ENCODE measurements at places on chromosomes 2 and 18. TPM values are rescaled to one million over a fixed set of nuclear protein-coding genes. Genes with fewer than 3 reads are reported as not detected.

The INHA gene
- total RNA-seq = 9.1 TPM

The TRIM54 gene
- 8.2 TPM for total RNA-seq

DNA sequence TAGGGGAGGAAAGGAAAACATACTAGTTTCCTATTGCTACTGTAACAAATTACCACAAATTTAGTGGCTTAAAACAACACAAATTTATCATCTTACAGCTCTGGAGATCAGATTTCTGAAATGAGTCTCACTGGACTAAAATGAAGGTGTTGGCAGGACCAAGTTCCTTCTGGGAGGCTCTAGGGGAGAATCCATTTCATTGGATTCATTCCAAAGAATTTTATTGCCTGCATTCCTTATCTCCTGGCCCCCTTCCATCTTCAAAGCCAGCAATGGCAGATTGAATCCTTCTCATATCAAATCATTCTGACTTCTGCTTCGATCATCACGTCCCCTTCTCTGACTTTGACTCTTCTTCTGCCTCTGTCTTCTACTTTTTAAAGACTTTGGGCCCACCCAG, 250.9 kb downstream of the IRS1 start:
- H3K27me3 ChIP-seq = no peaks in the 10 kb centered on the region
- no peaks in the 10 kb centered on the region for H3K4me1 ChIP-seq
- no peak overlapping the region for H3K27ac ChIP-seq
- no peaks in the 10 kb centered on the region for H3K36me3 ChIP-seq
- DNase-seq = no peak
- no peak overlapping the region for H3K4me3 ChIP-seq

- no peak overlapping the region for H3K27ac ChIP-seq
- peaks cover 5% of the 10 kb centered on the region for H3K4me1 ChIP-seq
- peaks cover 12% of the 10 kb centered on the region for H3K27me3 ChIP-seq
- H3K4me3 ChIP-seq = no peak overlapping the region
These were observed 4.7 kb downstream of the CD302 start for GRCh38 chr2:159793326-159793725.

DNA sequence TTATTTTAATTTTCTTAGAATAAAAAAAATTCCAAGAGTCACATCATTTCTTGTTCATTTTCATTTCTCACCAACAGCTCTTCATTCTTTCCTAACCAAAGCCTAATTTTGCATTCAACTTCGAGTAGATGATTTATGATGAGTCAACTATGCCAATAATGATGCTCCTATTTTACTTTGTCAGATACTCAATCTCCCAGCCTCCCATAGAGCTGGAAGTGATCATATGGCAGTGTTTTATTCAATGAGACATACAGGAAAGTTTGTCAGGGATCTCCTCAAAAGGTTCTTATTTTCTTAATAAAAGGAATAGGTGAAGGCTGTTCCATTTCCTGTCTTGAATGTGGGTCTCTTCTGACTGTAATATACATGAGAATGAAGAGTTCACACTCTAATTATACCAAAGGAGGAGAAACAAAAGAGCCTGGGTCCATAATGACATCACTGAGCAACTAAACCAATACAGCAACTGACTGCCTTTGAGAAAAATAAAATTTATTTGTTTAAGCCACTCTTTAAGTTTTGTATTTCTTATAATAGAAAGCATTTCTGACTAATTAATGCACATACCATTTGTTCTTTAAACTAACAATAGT, 231.2 kb upstream of the CYP26B1 start:
- no peaks in the 10 kb centered on the region for H3K4me1 ChIP-seq
- H3K36me3 ChIP-seq = 0 out of 2 replicates have a peak, but pooled peaks cover 3% of the 10 kb centered on the region
- no peaks in the 10 kb centered on the region for H3K27me3 ChIP-seq
- no peak overlapping the region for H3K4me3 ChIP-seq

The FBXO48 gene
- total RNA-seq = 1.2 TPM

GRCh38 chr18:49728542-49728941, 84.8 kb downstream of the ACAA2 start:
- peaks cover 71% of the 10 kb centered on the region for H3K4me1 ChIP-seq
- H3K36me3 ChIP-seq = no peaks in the 10 kb centered on the region

DNA sequence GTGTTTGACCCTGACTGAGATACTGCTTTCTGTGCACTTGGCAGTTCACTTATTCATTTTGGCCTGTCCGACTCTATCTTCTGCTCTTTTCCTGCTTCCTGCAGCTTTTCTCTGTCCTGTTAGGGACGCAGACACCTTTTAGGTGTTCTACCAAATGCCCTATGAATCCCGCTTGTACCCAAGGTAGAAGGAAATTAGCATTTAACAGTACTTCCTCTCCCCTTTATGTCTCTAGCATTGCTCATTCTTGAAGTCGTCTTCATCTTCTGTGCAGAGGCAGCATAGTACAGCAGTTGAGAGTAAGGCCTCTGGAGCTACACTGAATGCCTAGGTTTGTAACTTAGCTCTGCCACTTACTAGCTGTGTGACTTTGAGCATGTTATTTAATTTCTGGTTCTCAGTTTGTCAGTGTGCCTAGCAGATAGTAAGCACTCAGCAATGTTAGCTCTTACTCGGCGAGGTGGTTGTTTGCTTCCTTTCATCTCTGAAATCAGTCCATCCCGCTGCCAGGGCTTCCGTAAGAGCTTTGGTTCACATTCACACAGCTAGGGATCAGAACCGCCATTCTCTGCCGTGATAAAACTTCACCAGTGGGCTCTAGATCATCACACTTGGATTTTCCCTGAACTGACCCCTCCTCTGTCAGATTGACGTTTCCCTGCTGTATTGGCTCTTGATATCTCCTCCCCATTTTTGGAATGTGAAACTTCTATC, 1.4 kb downstream of the CCT7 start:
- no peak overlapping the region for H3K27ac ChIP-seq
- peaks cover 16% of the 10 kb centered on the region for H3K36me3 ChIP-seq
- no peak for DNase-seq
- H3K4me1 ChIP-seq = peaks cover 20% of the 10 kb centered on the region
- H3K4me3 ChIP-seq = peak overlapping the region; percentile 89

- no peaks in the 10 kb centered on the region for H3K36me3 ChIP-seq
- H3K27ac ChIP-seq = peak overlapping the region; percentile 22
- no peaks in the 10 kb centered on the region for H3K27me3 ChIP-seq
These were observed 37.0 kb upstream of the EPC2 start for GRCh38 chr2:148607566-148607965.

DNA sequence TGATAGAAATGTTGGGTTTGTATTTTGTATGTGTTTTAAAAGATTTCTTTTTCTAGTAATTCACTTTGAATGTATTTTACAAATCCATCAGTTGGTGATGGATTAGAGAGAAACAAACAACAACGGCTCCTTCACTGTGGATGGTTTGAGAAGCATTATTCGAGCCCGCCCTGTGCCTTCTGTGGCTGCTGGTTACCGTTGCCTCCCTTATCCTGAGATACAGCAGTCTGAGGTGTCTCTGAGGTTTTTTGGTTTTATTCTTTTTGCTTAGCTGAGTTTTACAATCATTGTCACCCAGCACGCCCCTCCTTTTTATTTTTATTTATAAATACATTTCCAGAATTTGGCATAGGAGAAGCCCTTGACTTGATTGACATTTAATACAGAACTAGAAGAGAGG, 168.3 kb downstream of the BABAM2 start:
- DNase-seq = no peak
- H3K36me3 ChIP-seq = no peaks in the 10 kb centered on the region
- no peak overlapping the region for H3K27ac ChIP-seq
- H3K27me3 ChIP-seq = no peaks in the 10 kb centered on the region

The SERPINB2 gene
- 0.73 TPM for total RNA-seq

DNA sequence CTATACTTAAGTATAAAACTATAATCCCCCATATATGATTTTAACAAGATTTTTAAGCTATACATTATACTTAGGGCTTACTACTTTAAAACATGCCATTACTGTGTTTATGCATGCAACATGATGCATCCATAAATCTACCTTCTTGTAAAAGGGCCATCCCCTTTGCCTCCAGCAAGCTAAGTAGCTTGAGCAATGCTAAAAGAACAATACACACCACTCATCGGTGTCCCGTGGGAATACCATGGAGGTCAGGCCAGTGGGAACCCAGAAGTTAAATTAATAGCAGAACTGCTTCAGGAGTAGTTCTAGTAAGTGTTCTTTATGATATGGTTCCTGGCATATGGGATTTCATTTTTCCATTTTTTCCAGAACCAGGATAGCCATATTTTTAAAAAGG, 37.8 kb downstream of the SH3RF3 start:
- H3K4me3 ChIP-seq = no peak overlapping the region
- no peaks in the 10 kb centered on the region for H3K36me3 ChIP-seq
- H3K4me1 ChIP-seq = 0 out of 2 replicates have a peak, but pooled peaks cover 6% of the 10 kb centered on the region
- no peak overlapping the region for H3K27ac ChIP-seq

The CD8B2 gene
- not detected for total RNA-seq

- H3K4me3 ChIP-seq = no peak overlapping the region
- peaks cover 9% of the 10 kb centered on the region for H3K27me3 ChIP-seq
- peaks cover 26% of the 10 kb centered on the region for H3K4me1 ChIP-seq
- peak overlapping the region; percentile 7 for H3K27ac ChIP-seq
- no peaks in the 10 kb centered on the region for H3K36me3 ChIP-seq
These were observed 206.2 kb downstream of the RTP5 start for GRCh38 chr2:242075696-242076095.

The IL18R1 gene
- 3.4 TPM for total RNA-seq

The CROCC2 gene
- not detected for total RNA-seq

The CD226 gene
- total RNA-seq = 0.13 TPM

The CDH2 gene
- 8.5 TPM for total RNA-seq

GRCh38 chr2:5479265-5479928, 212.8 kb upstream of the SOX11 start:
- peaks cover 29% of the 10 kb centered on the region for H3K27me3 ChIP-seq
- no peak overlapping the region for H3K27ac ChIP-seq
- H3K4me3 ChIP-seq = no peak overlapping the region
- no peak for DNase-seq
- H3K4me1 ChIP-seq = no peaks in the 10 kb centered on the region

DNA sequence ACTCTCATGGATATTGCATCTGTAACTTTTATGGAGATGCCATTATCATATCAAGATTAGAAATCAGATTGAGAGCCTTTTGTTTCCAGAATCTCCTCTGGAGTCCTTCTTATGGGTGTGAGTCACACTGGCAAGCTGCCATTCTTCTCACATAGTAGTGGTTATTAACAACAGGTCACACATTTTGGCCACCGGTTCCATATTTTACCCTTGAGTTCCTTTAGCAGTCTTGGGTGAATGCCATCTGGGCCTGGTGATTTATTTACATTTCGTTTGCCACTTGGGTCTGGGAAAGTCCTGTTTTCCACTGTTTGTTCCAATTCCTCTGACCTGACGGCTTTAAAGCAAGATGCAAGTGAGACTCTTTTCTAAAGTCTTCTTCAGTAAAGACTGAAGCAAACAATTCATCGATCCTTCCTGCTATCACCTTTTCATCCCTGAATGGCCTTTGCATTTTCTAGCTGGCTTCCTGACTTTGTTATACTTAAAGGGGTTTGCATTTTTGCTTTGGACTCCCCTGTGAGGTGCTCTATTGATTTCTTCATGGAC, 80.5 kb upstream of the CAVIN2 start:
- DNase-seq = peak; percentile 82
- H3K36me3 ChIP-seq = no peaks in the 10 kb centered on the region
- no peak overlapping the region for H3K4me3 ChIP-seq
- H3K27ac ChIP-seq = peak overlapping the region; percentile 14

- no peak overlapping the region for H3K4me3 ChIP-seq
- no peaks in the 10 kb centered on the region for H3K36me3 ChIP-seq
- H3K27ac ChIP-seq = no peak overlapping the region
- no peak for DNase-seq
- no peaks in the 10 kb centered on the region for H3K4me1 ChIP-seq
These were observed 170.2 kb downstream of the NRP2 start for GRCh38 chr2:205852457-205852856.

DNA sequence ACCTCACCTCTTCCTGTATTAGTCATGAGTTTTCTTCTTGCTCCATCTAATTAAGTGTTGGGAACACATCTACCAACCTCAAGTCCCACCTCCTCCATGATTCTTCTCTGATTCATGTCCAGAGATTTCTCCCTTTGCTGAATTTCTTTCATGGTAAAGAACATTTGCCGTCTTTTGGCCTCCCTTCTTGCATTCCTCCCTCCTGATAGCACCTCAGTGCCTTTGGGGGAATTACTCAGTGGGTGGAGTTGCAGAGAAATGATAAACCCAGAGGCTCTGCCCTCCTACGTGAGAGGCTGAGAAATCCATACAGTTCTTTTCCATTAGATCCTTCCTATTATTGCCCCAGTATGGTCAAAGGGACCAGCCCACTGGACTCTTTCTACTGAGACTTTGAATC, 651.9 kb downstream of the SLC4A3 start:
- H3K4me3 ChIP-seq = no peak overlapping the region
- peaks cover 49% of the 10 kb centered on the region for H3K4me1 ChIP-seq
- H3K27me3 ChIP-seq = no peaks in the 10 kb centered on the region

- H3K4me1 ChIP-seq = no peaks in the 10 kb centered on the region
- no peak overlapping the region for H3K27ac ChIP-seq
- H3K36me3 ChIP-seq = no peaks in the 10 kb centered on the region
- H3K4me3 ChIP-seq = no peak overlapping the region
These were observed 232.9 kb downstream of the LNPK start for GRCh38 chr2:175769200-175769599.

DNA sequence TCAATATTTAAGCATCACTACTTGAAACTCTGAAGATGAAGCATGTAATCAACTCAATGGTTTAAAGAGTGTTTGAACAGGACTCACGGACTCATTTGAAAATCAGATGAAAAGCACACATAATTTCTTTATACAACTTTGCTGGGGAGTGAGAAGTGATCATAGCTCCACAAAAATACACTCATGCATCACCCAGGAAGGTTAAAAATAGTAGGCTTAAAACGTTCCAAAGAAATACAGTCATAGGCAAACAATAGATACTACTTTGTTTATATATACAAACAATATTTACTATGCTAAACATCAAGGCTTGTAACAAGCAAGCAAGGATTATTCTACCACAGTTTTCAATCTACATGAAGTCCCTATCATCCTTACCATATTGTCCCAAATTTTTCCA, 11.6 kb downstream of the HNRNPLL start:
- no peak overlapping the region for H3K27ac ChIP-seq
- no peak for DNase-seq
- H3K27me3 ChIP-seq = no peaks in the 10 kb centered on the region
- H3K36me3 ChIP-seq = no peaks in the 10 kb centered on the region
- H3K4me1 ChIP-seq = no peaks in the 10 kb centered on the region

The SLC25A12 gene
- total RNA-seq = 25.9 TPM

GRCh38 chr2:21245565-21245964, 121.8 kb downstream of the TDRD15 start:
- no peak overlapping the region for H3K4me3 ChIP-seq
- no peaks in the 10 kb centered on the region for H3K27me3 ChIP-seq
- H3K27ac ChIP-seq = no peak overlapping the region
- no peaks in the 10 kb centered on the region for H3K4me1 ChIP-seq

GRCh38 chr2:229620759-229621158, 93.6 kb downstream of the DNER start:
- no peaks in the 10 kb centered on the region for H3K4me1 ChIP-seq
- H3K27me3 ChIP-seq = no peaks in the 10 kb centered on the region
- no peak for DNase-seq
- H3K4me3 ChIP-seq = no peak overlapping the region
- H3K36me3 ChIP-seq = no peaks in the 10 kb centered on the region
- H3K27ac ChIP-seq = no peak overlapping the region

Data from PC-9 (cell line).